Progenitor cell of endocrine pancreas (in vitro differentiated cells): ENCODE measurements at places on chromosomes 6 and 20. TPM values are rescaled to one million over a fixed set of nuclear protein-coding genes. Genes with fewer than 3 reads are reported as not detected.
A peak's percentile ranks its signal among the peaks of the same experiment; 100 is the strongest.

Gene KIAA1586
- 22.0 and 23.0 TPM in 2 replicates for total RNA-seq

Gene MRAP2
- total RNA-seq: 1.1 TPM in 2 replicates

GRCh38 chr20:62831854-62832211 is 15.0 kb downstream of the COL9A3 start:
- DNase-seq: no peak

Gene PPIL6
- 7.0 and 7.9 TPM in 2 replicates for total RNA-seq

DNA sequence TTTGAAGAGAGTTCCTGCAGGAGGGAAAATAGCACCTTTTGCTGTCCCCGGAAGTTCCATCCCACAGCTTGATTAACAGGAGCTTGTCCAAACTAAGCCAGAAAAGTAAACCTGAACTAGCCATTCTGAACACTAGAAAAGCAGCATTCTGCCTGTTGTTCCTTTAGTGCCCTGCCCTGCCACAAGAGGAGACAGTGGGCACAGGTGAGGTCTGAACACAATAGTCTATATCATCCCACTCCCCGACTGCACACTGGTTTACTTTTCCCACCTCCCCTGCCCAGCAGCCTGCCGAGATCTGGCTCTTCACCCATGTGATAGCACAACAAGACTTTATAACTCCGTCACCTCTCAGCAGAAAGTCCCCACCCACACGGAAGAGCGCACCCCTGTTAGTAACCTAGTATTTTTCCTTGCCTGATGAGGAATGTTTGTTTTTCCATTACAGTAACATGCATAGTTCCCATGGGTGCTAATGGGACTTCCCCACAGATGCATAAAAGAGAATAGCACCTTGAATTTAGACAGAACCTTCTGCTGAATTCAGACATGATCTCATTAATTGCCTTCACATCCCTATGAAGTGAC is 59.7 kb downstream of the TFAP2A start:
- DNase-seq: no peak

Gene DEFB125
- total RNA-seq: not detected in 2 replicates

- DNase-seq: no peak
Observed at GRCh38 chr6:146974351-146974750, 229.9 kb upstream of the STXBP5 start.

Gene AVP
- not detected in 2 replicates for total RNA-seq

GRCh38 chr6:89413006-89413400 is 930 bp upstream of the RRAGD start:
- no peak for DNase-seq

DNA sequence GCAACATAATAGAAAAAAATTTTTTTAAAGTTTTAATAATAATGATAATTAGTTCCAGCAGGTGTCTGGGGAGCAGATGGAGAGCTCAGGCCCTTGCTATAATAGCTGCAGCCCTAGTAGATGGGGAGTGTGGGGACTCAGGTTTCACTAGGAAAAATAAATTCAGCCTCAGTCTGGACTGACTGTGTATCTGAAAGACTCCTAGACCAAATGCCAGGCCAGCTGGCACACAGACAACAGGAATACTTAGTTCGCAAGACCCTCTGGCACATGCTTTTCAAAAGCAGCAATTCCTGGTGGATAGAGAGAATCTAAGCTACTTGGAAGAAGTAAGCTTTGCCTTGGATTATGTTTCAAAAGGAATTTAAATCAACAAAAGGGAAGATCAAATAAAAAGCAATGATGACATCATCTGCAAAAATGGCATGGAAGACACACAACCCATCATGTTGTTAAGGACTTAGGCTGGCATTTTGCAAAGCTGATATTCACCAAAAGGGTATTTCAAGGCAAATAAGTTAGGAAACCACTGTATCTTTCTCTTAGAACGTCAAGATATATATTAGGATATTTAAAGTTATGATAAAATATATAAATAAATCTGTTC is 107.8 kb downstream of the RNGTT start:
- DNase-seq: no peak

Gene NKAIN2
- 2.5 and 3.1 TPM in 2 replicates for total RNA-seq

Gene SAPCD1
- 8.6 and 11.9 TPM in 2 replicates for total RNA-seq

Gene ALDH5A1
- total RNA-seq: 14.5 and 14.6 TPM in 2 replicates

DNA sequence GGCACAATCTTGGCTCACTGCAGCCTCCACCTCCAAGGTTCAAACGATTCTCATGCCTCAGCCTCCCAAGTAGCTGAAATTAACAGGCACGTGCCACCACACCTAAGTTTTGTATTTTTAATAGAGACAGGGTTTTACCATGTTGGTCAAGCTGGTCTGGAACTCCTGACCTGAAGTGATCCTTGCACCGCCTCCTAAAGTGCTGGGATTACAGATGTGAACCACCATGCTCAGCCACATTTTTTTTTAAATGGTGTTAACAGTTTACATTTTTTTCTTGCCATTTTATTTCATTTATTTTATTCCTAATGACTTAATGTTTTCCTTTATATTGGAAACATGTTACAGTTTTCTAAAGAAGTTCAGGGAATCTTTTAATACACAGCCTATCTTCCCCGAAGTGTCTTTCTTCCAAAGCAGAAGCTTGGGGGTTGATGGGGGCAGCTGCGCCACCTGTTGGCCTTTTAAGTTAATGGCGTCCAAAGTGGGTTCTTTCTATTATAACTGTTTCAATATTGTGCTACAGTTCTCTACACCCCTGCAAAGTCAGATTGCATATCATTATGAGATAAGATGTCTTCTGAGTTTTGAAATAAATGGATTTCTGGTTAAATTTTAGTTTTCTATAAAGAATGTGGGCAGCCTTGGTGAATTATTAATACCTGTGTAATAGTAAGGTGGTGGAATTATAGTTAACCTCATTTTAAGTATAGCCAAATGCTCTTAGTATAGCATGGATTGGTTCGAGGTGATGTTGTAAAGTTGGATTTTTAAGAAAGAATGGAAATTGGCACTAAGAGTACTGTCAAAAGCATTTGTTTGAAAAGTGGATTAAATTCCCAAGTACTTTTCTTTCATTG is 42.0 kb upstream of the PLCG1 start:
- no peak for DNase-seq

Gene SAMHD1
- total RNA-seq: 15.1 and 17.1 TPM in 2 replicates

DNA sequence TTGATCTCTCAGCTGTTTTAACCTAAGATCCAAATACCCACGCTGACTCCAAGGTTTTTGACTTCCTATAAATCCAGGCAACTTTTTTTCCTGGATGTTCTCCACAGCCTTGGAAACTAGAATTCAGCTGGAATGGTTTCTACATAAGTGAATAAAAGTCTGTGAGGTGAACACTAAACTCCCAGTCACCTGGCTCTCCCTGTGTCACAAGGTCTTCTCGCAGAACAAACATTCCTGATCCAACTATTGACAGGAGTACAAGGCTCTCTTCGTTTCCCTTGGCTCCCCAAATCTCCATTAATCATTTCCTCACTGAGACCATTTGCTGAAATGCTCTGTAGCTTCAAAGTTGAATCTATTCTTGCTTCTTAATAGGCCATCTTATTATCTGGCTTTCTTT is 265.7 kb downstream of the ADGRG6 start:
- no peak for DNase-seq

Gene ADGB
- total RNA-seq: 0.04 TPM in 1 of 2 replicates, not detected in the other

DNA sequence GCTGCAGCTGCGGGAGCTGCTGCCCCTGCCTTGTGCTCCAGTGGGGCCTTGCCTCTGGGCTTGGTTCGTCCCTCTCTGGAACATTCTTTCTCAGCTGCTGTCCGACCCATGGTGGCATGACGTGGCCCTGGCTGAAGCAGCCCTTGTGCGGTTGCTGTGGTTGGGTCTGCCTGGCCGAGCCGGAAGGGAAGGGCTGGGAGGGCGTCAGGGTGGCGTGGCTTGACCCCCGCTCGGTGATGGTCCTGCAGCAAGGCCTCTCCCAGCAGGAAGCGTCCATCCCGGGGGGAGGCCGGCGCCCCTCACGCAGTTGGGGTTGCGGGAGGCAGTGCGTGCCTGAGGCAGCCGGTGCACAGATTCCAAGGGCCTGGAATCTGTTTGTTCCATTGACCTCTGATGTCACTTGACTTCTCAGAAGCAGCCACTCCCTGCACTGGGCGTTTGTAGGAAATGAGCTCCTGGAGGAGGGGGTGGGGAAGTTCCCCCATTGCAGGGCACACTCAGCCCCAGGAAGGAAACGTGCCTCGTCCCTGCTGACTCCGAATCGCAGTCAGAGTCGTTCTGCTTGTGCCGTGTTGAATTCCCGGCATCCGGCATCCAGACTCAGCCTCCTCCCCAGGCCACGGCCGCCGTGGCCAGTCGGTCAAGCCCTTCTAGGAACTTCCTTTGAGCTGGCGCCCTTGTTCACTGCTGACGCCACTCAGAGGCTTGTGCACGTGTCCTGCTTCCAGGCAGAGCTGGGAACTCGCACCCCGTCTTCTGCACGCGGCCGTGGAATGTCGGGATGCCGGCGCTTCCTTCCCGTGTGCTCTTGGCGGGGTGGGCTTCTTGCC is 9.7 kb upstream of the TNFRSF6B start:
- DNase-seq: no peak

DNA sequence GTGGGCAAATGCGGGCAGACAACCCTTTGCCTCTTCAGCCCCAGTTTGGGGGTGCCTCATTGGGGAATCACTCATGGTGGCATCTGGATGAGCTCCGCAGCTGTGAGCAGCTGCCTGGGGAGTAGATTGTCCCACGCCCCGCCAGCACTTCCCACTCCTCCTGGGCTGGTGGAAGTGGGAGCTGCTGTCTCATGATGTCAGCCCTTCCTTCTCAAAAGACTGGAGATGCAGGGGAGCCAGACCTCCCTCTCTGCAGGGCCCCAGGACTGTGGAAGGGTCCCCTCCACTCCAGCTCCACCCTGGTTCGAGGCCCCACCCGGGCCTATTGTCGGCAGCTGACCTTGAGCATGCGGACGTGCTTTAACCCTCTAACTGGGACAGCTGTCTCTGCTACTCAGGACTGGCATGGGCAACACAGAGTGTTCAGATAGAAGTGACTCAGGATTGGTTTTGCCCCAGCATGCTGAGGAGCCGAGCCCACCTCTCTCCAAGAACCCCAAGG is 2.0 kb downstream of the UNC93A start:
- DNase-seq: no peak

GRCh38 chr20:43835944-43836508 is 78.6 kb upstream of the TOX2 start:
- no peak for DNase-seq

Gene BANF2
- total RNA-seq: not detected in 2 replicates

DNA sequence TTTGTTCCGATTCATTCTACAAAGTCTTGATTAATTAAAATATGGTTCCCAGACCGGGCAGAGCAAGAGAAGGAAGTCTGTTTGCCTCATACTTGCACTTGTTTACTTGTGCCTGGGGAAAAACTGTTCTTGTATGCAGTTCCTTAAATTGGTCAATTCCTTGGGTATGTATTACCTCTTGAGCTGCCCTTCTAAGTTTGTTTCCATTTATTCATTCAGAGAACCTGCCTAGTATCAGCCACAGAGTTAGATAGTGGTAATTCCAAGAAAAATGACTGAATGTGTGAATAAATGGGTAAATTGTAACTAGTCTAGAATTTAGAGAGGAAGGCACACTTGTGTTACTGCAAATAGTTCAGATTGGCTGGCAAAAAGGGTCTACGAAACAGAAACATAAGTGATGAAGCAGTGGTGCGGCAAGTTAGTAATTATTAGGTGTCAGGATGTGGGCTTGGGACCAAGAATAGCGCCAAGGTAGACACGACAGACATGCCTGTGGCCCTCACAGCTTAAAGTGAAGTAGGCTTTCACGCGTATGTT is 525 bp upstream of the MAK start:
- DNase-seq: no peak

Gene ATP6V1G2
- total RNA-seq: 1.5 TPM in 2 replicates

GRCh38 chr6:30828027-30828962 is 56.0 kb upstream of the DDR1 start:
- peak; percentile 71 for DNase-seq

Gene CDH22
- 0.14 and 0.20 TPM in 2 replicates for total RNA-seq

Gene SUMO4
- 2.7 and 3.6 TPM in 2 replicates for total RNA-seq

Gene CST2
- not detected in 2 replicates for total RNA-seq

DNA sequence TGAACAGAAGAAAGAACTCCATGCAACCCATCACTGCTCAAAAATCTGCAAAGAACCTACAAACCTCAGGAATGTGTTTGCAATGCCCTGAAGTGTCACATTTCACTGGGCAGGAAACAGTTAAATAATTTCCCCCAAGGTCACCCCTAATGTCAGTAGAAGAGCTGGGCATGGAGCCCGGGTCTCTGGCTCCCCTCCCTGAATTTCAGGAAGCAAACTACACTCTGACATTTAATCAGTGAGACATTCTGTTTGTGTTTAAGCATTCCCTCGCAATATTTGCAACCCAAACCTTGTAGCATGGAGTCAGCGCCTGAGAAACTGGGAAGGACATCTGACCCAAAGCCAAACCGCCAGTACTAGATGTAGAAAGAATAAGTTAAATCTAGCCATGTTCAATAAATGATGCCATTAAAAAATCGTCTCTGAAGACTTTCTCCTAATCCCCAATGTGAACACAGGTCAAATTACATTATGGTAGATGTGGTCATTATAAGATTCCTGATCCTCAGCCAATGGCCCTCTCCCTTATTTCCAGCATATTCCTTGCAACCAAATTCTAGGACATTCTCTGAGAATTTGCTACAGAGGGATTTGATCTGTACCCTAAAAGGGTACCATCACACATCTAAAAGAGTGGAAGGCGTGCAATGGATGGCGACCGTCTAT is 91.2 kb upstream of the ADTRP start:
- no peak for DNase-seq

DNA sequence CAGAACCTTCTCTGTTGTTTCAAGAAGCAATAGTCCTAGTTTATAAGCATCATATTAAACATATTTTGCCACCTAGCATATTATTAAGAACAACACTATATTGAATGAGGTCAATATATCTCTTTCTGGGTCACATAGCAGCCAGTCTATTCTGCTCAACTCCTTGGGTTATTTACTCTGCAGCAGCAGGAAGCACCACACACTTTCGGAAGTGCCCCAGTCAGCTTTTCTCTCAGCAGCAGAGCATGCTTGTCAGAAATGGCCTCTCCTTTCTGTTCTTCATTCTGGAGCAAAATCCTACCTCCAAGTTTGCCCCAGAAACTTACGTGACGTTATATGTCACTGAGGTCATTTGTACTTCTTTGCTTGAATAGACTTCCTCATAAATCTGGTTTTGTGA is 22.7 kb downstream of the CFAP206 start:
- DNase-seq: no peak

GRCh38 chr6:128240024-128240428 is 280.4 kb downstream of the PTPRK start:
- DNase-seq: no peak

Gene CRISP3
- total RNA-seq: not detected in 2 replicates

DNA sequence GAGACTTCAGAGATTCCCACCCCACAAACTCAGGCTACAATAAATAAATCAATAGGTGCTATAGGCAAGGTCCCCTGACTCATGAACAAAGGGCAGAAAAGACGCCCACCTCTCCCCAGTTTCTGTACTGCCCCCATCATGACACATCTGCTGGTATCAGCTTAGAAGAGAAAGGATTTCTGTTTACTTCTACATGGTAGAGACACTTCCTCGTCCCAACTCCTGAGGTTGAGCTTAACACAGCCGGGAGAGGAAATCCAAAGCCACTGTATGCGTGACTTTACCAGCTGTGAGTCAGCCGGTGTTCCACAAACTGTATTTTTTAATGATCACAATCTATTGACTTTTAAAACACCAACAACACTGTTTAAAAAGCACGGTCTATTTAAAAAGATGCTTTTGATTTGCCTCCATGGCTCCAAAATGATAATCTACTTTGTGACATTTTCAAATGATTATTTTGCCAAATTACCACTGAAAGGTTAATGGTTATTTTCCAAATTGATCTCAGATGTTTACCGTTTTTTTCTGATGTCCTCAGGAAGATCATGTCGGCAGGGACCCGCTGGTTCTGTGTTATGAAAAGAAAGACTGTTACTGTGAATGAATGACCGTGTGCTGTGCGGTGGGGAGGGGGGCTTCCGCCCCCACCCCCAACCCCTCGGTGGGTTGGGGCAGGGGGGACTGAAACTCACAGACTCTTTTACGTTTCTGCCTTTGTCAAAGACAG is 72.5 kb downstream of the ATP9A start:
- no peak for DNase-seq

- DNase-seq: peak; percentile 70
Observed at GRCh38 chr6:6686748-6687601, 98.5 kb downstream of the LY86 start.
